ENCODE measurements at places on chromosomes 1 and 21. TPM values are rescaled to one million over a fixed set of nuclear protein-coding genes. Genes with fewer than 3 reads are reported as not detected.

The CD5L gene
- total RNA-seq: not detected

The CATSPERE gene
- total RNA-seq: 1.8 TPM

The FLVCR1 gene
- total RNA-seq: 24.8 TPM

The TMEM269 gene
- not detected for total RNA-seq

The TNFRSF18 gene
- 0.50 TPM for total RNA-seq

The PIK3C2B gene
- 1.9 TPM for total RNA-seq

The RSRP1 gene
- 153 TPM for total RNA-seq

The RGS18 gene
- not detected for total RNA-seq

The F13B gene
- not detected for total RNA-seq

The PLA2G2F gene
- total RNA-seq: 0.52 TPM

The RNU1-1 gene
- total RNA-seq: under 0.01 TPM

GRCh38 chr21:17631195-17631594, 18.5 kb upstream of the BTG3 start:
- DNase-seq: peak; percentile 8

DNA sequence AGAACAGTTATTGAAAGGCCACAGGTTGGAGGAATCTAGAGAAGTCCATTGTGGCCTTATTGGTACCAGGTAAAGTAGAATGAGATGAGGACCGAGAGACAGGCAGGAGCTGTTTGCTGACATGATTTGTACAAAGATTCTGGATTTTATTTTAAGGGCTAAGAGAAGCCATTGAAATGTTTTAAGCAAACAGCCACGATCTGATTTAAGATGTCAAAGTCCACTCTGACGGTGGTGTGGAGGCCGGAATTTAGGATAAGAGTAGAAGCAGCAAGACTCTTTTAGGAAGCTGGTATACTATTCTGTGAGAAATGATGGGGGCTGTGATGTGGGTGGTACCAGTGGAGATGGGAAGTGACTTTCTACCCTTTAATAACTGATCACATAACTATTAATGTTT, 418.5 kb downstream of the DPYD start:
- no peak for DNase-seq

DNA sequence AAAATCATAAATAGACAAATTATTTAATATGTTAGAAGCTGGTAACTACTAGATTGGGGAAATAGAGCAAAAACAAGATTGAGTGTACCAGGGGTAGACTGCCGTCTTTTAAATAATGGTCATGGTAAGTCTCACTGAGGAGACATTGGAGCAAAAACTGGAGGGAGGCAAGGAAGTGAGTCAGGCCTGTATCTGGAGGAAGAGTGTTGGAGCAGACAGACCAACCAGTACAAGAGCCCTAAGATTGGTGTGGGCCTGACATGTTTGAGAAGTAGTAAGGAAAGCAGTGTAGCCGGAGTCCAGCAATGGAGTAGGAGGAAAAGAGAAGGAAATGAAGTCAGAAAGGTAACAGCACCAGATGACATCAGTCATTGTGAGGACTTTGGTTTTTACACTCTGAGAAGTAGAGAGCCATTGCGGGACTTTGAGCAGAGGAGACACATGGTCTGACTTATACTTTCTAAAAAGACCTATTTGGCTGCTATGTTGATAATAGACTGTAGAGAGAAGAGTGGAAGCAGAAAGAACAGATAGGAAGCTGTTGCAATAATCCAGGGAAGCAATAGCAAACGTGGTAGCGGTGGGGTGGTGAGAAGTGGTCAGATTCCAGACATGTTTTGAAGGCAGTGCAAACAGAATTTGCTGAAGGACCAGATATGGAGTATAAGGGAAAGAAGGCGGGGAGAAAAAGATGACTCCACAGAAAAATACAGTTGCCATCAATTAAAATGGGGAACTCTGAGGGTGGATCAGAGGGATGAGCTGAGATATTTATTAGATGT, 44.7 kb upstream of the GJA5 start:
- DNase-seq: no peak

DNA sequence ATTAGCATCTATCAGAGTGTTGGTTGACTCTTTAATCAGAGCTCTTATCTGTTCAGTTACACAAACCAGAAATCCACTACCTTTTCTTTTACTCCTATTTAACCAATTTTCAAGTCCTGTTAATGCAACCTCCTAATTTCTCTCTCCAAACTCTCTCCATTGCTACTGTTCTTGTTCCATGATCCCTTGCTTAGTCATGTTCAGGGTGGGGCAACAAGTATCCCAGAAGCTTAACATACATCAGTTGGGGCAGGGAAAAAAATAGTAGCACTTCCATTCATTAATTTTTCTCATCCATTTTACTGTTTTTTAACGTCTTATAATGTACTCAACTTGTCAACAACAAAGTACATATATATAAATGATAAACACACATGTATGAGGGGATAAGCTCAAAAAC, 111.2 kb upstream of the LBR start:
- DNase-seq: no peak

DNA sequence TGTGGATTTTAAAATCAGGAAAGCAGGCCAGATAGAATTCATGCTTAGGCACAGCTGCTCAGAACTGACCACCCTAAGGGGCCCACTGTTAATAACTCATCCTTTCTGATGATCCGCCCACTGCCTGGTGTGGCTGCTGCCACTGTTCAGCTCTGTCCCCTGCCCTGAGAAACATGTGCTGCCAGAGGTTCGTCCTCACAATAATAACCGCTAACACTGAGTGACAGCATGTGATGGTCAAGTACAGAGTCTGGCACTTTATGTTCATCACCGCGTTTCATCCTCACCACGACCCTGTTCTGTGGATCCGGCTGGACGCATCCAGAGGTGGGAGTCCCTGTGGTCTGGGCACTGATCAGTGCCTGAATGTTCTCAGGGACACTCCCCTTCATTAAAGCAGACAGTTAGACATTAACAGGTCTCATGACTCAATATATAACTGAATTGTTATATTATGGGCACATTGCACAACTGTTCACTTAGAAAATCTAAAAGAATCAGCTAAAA, 108.6 kb downstream of the SIM2 start:
- peak; percentile 95 for DNase-seq

GRCh38 chr1:235637756-235638534, 11.6 kb downstream of the GNG4 start:
- DNase-seq: no peak

DNA sequence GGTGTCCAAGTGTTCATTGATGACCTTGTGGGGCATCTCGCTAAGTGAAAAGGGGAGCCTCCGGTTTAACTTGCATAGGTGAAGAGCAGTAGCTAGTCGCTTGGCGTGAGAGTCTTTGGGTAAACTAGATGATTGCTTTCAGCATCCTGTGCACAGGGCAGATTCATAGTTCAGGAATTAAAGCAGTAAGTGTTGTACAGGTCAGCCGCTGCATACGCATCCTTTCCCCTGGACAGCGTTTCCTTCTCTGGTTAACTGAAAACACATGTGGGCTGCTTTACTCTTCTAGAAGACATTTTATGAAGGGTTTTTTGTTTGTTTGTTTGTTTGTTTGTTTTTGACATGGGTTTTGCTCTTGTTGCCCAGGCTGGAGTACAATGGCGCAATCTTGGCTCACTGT, 12.1 kb downstream of the NDUFV3 start:
- no peak for DNase-seq

DNA sequence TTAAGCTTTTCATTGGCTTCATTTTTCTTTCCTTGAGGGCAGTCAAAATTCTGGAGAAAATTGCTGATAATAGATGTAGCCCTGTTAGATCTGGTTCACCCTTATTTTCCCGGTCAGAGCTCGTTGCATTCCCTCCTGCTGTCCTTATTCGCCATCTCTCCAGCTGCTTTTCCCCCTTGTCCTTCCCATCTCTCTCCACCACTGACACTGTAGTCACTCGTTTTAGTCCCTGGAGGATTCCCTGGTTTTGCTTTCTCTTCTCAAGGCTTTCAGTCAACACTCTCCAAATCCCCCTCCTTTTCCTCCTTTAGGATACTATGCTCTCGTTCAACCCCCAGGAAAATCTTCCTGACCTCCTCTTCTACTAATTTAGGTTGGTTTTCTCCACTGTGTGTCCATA, 83.1 kb downstream of the C21orf91 start:
- DNase-seq: no peak

DNA sequence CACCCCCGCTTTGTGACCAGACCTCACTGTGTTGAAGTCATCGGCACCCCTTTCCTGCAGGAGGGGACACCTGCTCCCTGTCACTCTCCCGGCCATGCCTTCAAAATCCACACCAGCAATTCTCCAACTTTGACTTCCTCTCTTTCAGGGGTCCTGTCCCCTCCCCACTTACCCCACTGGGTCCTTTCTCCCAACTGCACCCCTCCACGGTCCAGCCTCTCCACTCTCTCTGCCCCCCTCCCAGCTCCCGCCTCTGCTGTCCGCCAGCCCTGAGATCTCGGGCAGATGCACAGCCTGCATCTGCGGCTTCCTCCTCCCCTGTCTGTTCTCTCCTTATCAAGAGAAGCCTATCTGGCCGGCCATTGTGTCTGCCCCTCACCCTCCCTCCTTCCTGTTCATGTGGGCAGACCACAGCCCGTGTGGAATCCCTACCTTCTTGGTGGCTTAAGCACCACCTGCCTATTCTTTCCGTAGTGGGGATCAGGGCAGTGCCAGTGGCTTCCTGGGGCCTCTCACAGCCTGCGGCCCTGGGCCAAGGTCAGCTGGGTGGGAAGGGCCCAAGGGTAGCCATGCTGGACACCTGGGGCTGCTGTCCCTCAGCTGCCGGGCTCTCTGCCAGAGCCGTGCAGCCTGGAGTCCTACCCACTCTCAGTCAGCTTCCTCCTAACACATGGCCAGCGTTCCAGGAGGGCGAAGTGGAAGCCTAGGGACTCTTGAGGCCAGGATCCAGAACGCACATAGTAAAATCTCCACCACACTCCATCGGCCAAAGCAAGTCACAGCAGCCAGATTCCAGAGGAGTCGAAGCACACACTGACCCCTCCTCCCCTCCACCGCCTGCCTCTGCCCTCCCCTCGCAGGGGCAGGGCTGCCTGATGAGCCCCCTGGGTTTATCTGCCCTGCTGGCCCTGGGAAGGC, 5.1 kb upstream of the HES4 start:
- DNase-seq: peak; percentile 37

DNA sequence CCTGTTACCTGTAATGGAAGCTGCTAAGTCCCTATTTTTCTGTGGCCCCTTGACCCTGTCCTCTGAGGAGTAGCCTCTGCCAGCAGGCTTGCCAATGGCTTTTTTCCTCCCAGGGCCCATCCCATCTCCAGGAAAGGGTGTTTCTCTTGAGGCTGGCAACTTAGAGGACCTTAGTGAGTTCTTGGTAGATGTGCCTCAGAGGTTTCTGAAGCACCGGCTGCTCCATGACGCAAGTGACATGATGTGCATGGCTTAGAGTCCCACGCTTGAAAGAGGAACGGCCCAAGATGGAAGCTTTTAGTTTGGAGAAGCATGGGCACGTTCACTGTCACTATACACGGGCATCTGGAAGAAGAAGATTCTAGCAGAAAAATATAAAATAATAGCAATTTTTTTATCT, 63.0 kb downstream of the TGFB2 start:
- DNase-seq: no peak

DNA sequence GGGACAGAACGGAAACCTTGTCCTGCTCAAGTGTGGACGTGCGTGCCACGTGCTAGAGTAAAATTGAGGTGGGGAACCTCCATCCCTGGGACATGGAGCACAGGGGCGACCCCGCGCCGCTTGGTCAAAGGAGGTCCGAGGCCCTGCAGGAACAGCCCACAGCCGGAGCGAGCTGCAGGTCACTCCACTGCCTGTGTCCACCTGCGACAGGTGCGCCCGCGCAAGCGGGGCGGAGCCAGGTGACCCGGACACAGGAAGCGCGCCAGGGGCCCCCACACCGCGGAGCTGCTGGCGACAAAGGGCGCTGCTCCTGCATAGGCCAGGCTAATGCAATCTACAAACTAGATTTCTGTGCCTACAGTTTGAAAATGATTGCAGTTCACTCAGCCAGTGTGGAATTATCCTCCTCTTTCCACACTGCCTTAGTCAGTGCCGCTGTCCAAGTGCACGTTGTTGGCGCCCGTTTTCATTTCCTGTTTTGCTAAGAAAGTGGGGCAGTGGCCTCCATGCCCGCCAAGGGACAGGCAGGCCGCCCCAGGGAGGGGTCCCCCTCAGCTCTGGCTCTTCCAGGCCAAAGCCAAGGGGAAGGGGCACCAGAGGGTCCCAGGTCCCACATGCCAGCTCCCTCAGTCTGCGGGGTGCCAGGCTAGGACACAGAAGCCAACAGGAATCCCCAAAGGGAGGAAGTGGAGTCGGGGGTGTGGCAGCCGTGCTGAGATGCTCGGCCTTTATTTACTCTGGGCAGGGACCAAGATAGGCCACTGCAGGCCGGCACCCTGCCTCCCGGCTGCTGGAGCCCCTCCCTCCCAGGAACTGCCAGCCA, 4.3 kb upstream of the NADK start:
- peak; percentile 23 for DNase-seq

GRCh38 chr1:114229368-114229767, 75.7 kb upstream of the SYT6 start:
- no peak for DNase-seq

DNA sequence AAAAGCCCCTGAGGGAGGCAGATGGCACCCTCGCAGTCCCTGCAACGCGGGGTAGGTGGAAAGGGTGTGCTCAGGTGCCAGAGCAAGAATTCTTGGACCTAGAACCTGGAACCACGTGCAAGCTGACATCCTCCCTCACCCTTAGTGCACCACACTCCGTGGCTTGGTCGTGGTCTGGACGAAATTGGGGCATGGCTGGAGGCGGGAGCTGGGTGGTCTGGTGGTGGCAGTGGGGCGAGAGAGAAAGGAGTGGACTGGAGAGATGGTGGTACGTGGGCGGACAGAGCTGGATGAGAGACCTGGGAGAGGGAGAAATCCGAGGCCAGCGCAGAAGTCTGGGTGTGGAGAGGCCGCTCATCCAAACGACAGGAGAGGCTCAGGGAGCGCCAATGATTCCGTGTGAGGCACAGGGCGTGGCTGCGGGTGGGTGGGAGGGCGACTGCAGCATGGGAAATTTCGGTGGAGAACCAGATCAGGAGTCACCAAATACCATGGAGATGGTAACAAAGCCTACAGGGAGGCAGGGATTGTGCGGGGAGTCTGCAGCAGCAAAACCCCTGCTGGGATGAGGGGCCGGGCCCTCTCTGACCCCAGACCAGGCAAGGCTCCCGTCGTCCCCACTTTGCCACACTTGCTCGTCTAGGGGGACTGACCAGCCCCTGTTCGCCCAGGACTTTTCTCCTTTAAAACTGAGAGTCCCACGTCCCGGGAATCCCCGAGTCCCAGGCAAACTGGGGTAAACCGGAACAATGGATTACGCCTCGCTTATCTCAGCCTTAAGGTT, 31.9 kb downstream of the CDCP2 start:
- DNase-seq: no peak

DNA sequence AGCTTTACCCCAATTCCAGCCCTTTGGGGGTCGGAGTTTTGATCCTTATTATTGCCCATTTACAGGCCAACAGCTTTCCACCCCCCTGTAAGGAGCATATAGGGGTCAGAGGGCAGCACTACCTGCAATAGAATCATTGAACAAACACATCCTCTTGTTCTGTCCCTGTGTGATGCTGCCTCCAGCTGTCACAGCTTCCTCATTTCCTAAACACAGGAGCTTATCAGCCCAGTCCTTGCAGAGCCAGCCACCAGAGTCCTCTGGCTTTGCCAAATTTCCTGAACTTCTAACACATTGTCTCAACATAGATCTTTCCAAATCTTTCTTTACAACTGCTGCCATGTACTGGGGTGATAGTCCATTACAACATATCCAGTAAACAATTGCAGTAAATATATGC, 32.8 kb upstream of the PTBP2 start:
- no peak for DNase-seq
